ENCODE measurements at places on chromosomes 7 and 10.
A peak's percentile ranks its signal among the peaks of the same experiment; 100 is the strongest.

DNA sequence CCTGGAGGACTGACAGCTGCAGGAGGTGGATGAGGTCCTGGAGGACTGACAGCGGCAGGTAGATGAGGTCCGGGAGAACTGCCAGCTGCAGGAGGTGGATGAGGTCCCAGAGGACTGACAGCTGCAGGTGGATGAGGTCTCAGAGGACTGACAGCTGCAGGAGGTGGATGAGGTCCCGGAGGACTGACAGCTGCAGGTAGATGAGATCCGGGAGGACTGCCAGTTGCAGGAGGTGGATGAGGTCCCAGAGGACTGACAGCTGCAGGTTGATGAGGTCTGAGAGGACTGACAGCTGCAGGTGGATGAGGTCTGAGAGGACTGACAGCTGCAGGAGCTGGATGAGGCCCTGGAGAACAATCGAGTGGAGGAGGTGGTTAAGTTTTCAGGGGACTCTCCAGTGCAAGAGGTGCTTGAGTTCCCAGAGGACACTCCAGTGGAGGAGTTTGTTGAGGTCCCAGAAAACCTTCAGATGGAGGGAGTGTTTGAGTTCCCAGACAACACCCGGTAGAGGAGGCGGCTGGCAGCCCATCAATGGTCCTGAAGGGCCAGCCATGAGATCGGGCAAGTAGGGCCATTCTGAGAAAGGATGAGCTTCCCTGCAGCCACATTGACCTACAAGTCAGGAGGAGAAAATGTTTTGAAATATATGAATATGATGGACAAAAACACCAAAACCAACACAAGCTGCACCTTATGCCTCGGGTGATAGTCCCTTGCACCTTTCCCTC is 4.7 kb upstream of the EIF5AL1 start:
- DNase-seq, result no peak

DNA sequence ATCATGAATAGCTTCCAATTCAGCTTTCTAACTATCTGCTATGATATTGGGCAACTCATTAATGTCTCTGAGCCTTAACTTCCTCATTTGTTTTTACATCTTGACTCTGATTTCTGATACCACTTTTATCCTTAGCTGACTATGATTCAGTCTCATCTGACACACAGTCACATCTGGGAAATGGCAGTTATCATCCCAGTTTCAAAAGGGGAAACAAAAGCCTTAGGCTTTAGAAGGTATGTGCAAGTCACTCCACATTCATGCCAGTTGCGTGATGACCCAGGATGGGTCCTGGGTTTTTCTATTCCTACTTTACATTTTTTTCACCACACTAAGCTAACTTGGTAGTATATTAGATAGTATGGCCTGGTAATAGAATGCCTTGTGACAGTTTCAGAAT is 12.7 kb downstream of the SCIN start:
- DNase-seq, result no peak

- no peak for DNase-seq
Measured at GRCh38 chr7:128777156-128778123, 1.8 kb upstream of the OPN1SW start.

- DNase-seq, result no peak
Measured at GRCh38 chr10:123450956-123451605, 215.1 kb upstream of the GPR26 start.

GRCh38 chr7:107725138-107725740 is 18.7 kb upstream of the CBLL1 start:
- peak; percentile 59 for DNase-seq

- DNase-seq, result peak; percentile 75
Measured at GRCh38 chr10:112919721-112920120, 30.3 kb upstream of the TCF7L2 start.

GRCh38 chr10:96765406-96766240 is 45.3 kb upstream of the PIK3AP1 start:
- DNase-seq, result peak; percentile 40

DNA sequence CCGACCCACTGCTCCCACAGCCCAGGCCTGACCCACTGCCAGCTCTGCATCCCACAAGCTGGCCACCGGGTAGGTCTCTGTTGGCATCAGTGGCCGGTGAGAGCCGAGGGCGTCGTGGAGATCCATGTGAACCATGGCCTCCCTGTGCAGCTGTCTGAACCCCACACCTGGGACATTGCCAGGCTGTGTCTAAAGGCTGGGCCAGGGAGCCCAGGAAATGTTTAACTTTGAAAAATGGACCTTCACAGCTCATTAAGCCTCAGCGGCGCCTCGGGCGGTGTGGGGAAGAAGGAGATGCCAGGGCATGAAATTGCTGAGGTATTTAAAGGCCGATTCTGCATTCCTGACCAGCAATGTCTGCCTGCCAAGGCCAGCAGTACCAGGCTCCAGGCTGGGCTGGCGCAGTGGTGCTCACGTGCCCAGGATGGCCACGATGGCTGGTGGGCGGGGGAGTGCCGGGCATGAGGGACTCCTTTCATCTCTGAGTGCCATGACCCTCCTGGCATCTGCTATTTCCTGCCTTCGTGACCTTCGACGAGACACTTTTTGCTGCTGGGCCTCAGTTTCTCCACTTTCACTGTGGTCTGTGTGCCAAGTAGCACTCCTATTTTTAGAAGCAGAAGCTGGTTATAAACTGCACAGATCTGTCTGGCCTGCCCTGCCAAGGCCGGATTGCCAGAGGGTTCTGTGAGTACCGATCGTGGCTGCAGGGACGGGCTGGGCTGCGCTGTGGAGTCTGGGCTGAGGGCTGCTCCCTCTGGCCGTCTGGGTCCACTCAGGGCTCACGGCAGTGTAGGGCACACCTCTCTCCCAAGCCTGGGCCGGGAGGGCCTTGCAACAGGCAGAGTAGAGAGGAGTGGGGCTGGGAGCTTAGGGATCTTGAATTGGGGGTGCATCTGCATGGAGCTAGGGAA is 21.8 kb downstream of the ELFN1 start:
- no peak for DNase-seq

DNA sequence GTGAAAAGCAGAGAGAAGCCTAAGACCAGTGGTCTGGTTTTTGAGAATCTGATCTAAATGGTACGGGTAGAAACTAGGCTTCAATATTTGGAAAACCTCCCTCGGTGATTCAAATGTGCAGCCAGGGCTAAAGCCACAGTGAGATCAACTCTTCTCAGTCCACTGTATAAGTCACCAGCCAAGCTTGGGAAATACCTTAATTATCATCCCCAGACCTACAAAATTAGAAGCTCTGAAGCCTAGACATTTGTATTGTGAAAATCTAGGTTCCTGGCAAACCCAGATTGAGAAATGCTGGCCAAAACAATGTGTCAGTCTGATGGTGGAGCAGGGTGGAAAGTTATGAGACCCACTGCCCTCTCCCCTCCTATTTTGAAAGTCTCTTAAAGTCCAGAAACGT is 131.7 kb downstream of the DGKI start:
- DNase-seq, result no peak

DNA sequence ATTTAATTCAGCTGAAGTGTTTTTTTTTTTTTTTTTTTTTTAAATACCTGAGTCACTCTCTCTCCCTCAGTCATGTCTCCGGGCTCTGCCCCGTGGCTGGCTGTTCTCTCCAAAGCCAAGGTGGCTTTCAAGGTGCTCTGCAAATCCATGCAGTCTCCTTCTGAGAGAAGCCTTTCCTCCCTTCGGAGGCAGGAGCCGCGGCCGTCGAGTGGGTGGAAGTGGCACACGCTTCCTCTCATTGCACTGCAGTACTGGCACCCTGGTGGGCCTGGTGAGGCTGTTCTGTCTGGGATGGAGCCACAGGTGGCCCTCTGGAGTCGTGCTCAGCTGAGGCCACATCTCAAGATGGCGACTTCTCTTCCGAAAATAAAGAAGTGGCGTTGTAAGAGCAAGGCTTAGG is 221.8 kb downstream of the GLRX3 start:
- DNase-seq, result no peak

- DNase-seq, result peak; percentile 69
Measured at GRCh38 chr10:33295851-33296250, 38.6 kb downstream of the NRP1 start.

All from fibroblast of skin of scalp (primary cell).